ENCODE measurements at places on chromosomes 3 and 15.

DNA sequence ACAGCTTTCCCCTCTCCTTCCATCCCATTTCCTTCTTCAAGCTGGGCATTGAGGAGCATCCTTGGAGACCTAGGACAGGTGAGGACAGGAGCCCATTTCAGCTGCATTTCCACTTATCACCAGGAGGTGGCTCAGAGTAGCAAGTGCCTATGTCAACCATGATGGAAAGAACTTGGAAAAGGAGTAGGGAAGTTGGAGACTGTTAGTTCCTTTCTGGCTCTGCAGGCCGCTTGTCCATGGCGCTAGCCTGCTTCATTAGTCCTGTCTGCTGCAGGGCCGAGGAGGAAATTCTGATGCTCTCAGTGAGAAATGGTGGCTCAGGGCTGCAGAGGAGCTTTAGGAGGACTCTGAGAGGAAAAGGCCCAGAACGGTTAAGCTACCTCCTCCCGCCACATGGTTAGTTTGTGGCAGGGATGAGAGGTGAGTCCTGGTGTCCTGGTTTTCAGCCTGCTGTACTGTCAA is 7.0 kb upstream of the CD276 start:
- no peak for DNase-seq

DNA sequence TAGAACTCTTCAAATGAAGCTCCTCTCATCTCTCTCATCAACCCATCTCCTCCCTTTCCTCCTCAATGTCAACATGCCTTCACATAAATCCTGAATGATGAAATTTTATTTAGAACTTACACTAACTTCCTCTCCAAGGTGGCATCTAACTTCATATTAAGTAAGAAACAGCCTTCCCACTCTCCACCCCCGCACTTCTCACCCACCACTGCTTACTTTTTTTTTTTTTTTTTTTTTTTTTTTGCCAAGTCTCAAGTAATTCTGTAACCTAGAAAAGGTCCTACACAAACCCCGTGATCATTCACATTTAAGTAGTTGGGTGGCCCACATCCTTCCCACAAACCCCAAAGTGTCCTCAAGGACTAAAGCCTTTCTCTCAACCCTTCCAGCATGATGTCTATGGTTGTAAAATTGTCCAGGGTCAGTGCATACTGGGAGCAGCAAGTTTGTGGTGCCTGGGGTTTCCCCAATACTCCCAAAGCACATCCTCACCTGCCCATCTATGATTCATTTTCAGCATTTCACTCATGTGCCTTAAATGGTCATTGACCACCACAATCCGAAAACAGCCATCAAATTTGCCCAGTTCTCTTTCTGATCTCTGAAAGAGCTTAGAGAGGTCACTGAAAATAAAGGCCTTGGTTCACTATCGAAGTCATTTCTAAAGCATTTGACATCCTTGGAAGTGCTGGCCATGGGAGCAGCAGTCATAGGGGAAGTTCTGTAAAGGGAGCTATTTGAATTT is 47.2 kb downstream of the CD86 start:
- no peak for DNase-seq

DNA sequence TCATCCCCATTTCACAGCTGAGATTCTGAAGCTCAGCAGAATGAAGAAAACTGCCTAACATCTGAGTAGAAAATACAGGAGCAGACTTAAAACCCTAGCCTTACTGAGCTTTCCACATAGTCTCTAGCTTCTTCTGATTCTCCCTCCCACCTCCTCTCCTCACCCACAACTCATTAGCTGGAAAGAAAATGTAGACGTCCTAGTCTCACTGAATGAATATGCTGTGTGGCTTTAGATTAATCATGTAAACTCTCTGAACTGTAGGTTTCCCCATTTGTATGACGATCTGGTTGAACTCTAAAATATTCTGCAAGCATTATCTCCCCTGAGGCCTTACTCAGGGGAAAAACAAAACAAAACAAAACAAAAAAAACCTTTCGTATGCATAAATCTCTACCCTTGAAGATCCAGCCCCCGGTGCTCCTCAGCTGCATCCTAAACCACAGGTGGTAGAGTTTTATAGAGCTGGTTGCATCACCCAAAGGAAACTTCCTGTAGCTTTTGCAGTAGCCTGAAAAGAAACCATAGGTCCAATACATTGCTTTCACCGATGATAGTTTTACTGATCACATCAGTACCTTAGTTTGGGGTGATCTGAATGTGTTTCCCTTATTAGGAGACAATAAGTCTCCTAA is 40.6 kb downstream of the FOXB1 start:
- DNase-seq: no peak

- DNase-seq: no peak
Observed at GRCh38 chr3:4460334-4460733, 6.7 kb downstream of the SUMF1 start.

GRCh38 chr3:8610951-8611350 is 33.6 kb downstream of the SSUH2 start:
- DNase-seq: no peak

DNA sequence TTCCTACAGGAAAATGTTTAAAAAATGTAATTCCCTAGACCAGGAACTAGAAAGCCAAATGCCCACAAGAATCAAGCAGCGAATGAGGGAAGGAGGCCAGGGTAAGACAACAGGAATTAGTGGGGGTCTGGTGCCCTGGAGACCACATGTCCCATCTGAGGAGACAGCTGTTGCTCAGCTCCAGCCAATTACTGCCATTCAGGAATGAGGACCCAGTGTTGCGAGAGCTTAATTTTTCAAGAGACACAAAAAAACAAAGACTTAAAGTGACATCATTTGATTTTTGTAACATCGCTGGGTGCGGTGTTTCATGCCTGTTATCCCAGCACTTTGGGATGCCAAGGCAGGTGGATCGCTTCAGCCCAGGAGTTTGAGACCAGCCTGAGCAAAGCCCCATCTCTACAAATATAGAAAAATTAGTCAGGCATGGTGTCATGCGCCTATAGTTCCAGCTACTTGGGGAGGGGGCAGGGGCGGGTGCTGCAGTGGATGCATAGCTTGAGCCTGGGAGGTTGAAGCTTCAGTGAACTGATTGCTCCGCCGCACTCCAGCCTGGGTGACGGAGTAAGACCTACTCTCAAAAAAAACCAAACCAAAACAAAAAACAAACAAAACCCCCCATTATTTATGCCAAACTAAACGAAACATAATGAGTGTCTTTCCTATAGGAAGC is 52.8 kb upstream of the LRIG1 start:
- no peak for DNase-seq

- no peak for DNase-seq
Observed at GRCh38 chr15:101765772-101766456, 37.4 kb upstream of the OR4F6 start.

- no peak for DNase-seq
Observed at GRCh38 chr3:9196020-9196419, 53.4 kb downstream of the SRGAP3 start.

- no peak for DNase-seq
Observed at GRCh38 chr3:138835397-138835757, 649 bp upstream of the PIK3CB start.

GRCh38 chr3:189974359-189974758 is 146.3 kb downstream of the P3H2 start:
- DNase-seq: no peak

GRCh38 chr3:73255609-73256029 is 194.2 kb downstream of the EBLN2 start:
- DNase-seq: no peak

- DNase-seq: no peak
Observed at GRCh38 chr3:195550723-195551122, 7.6 kb upstream of the PPP1R2 start.

DNA sequence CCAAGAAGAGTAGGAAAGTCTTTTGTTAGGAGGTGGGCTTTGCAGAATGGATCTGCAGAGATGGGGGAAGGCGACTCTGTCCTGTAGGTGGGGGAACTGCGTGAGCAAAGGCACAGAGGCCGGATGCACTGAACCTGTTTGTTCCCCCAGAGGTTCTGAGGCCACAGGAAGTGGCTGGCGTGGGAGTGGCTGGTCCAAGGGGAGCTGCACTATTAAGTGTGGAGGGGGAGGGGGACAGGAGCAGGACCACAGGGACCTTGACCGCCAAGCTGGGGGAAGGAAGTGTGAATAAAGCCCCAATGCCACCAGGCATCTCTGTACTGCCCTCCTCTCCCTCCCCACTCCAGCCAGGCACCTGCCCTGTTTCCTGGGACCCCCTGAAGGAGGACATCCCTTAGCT is 51.8 kb downstream of the CYP11A1 start:
- no peak for DNase-seq

DNA sequence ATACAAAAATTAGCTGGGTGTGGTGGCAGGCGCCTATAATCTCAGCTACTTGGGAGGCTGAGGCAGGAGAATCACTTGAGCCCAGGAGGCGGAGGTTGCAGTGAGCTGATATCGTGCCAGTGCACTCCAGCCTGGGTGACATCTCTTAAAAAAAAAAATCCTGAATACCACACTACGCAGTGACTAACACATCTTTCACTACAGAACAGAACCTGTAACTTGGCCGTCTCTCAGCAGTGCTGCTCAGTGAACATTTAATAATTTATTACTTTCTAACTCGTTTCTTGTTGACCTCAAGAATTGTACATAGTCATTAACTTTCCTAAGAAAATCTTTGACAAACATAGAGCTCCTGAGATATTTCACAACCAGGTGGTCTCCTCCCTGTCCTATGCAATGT is 3.8 kb downstream of the GREM1 start:
- DNase-seq: no peak

DNA sequence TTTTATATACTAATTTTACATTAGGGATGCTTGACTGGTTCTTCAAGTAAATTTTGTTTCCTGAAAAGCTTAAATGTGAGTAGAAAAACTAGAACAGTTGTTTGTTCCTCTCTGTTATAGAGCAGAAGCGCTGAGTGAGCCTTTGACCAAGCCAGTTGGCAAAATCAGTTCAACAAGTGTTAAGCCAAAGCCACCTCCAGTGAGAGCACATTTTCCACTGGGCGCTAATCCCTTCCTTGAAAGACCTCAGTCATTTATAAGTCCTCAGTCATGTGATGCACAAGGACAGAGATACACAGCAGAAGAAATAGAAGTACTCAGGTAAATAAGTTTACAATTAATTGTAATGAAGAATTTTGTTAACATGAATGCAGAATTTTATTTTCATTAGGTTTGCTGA is 14.6 kb downstream of the CAPN7 start:
- DNase-seq: no peak

- DNase-seq: no peak
Observed at GRCh38 chr3:114698146-114699105, 404.6 kb downstream of the TIGIT start.

- no peak for DNase-seq
Observed at GRCh38 chr3:11089931-11090330, 64.4 kb upstream of the HRH1 start.

- DNase-seq: no peak
Observed at GRCh38 chr15:74502301-74502700, 38.7 kb upstream of the ARID3B start.

DNA sequence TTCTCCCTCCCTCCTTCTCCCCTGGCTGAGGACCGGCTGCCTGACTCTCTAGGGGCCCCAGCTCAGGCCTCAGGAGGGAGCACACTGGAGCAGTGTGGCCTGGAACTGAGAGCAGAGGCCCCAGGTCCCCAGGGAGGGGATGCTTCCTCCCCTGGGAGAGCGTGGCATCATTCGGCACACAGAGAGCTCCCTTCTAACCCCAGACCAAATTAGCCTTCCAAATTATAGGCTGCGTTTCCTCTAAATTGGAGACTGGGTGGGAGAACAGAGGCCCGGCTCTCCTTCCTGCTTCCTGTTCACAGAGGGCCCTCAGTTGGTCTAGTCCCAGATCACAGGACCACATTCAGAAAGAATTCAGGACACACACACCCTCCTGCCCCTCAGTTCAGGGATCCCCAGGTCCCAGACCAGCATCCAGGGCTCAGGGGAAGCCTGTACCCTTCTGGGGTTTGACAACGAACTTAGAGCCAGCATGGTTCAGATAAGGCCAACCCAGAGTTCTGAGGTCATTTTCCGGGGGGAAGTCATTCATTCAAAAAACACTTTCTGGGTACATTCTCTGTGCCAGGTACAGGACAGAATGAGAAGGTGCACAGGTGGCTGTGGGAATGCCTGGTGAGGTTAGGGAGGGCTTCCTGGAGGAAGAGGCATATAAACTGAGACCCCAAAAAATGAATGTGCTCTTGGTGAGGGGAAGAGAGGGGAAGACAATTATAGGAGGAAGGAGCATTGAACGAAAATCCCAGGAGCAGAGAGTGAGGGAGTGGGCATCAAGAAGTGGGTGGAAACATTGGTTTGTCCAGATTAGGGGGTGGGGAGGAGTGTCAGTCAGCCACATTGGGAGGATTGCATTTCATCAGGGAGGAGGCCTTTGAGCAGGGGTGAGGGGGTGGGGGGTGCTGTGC is 28.4 kb upstream of the RPL29 start:
- DNase-seq: no peak

- DNase-seq: no peak
Observed at GRCh38 chr15:59443341-59444072, 5.5 kb downstream of the FAM81A start.

DNA sequence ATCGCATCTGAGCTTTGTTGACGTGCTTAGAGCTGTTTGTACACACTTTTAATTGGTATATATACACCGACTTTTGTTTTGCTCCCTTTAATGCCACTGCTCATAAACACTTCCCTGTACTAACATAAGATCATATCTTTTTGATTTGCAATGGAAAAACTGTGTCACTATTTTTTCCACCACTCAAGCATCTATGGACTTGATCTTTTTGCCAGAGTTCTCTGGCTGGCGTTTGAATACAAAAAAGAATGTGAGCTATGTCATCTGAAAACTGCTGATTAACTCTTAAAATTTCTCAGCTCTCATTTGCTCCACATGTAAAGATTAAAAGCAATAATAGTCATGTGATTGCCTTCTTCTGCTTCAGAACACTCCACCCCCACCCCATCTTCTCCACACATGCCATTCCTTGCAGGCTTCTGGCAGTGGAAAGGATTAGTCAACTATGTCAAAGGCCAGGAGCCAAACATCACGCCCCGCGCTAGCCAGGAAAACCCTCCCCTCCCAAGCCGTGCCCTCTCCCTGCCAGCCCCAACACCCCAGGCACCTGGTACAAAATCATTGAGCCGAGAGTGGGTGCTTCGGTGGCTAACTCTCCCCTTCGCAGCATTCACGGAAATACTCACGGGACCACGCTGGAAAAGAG is 123.4 kb upstream of the MEF2A start:
- DNase-seq: no peak

DNA sequence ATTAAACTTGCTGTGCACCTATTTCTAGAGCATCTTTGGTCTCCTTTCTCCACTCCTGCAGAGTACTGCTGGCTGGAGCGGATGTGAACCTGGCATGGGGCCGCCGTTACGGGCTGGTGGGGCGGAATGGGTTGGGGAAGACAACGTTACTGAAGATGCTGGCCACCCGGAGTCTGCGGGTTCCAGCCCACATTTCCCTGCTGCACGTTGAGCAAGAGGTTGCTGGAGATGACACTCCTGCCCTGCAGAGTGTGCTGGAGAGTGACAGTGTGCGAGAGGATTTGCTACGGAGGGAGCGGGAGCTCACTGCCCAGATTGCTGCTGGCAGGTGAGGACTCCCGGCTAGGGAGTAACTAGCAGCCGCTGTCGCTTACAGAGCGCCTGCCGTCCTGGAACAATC is 2.1 kb downstream of the ABCF3 start:
- DNase-seq: no peak

DNA sequence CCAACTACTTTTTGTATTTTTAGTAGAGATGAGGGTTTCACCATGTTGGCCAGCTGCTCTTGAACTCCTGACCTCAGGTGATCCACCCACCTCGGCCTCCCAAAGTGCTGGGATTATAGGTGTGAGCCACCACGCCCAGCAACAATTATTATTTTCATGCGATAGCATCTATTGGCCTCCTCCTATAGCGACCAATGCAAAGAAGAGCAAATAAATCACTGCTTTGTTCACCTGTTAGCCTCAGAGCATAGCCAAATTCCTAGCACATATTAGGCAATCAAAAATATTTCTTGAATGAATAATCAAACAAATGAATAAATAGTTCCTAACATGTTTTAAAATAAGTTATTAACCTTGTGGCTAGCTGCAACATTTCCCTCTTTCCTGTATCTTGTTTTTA is 36.8 kb upstream of the TNFSF10 start:
- DNase-seq: no peak
